ENCODE measurements at places on chromosomes 11 and 22.

DNA sequence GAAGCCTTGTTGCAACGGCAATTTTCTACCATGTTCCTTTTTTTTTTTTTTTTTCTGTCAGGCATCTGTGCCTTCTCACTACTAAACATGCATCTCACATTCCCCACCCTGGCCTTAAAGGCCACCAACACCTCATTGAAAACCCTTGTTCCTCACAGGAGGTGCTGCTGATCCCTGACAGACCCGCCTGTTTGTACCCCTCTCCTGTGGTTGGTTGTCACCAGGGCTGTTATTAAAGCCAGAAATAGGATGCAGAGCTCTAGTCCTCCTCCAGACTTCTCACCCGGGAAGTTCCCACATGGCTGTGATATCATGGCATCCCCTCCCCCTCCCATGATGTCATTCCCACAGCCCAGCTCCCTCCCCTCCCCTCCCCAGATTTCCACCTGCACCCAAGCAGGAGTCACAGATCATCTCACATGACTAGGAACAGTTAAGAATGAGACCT is 302.8 kb upstream of the NCAM1 start:
- DNase-seq = no peak

DNA sequence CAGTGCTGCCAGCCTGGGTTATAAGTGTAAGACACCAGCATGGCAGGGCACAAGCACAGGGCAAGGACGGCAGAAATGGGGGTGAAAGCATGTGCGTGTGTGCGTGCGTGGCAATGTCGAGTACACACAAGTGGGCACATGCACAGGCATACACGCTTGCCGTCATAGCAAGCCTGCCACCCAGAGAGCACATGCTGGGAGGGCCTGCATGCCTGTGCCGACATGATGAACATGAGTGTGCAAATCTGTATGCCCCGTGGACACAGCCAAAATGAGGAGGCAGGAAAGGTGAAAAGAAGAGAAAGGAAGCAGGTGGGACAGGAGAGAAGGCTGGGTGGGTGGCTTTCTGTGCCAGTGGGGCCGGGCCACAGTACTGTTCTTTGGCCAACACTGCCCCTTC is 62.9 kb downstream of the NECTIN1 start:
- DNase-seq = no peak

GRCh38 chr22:47587861-47588577 is 825.6 kb downstream of the TBC1D22A start:
- no peak for DNase-seq

DNA sequence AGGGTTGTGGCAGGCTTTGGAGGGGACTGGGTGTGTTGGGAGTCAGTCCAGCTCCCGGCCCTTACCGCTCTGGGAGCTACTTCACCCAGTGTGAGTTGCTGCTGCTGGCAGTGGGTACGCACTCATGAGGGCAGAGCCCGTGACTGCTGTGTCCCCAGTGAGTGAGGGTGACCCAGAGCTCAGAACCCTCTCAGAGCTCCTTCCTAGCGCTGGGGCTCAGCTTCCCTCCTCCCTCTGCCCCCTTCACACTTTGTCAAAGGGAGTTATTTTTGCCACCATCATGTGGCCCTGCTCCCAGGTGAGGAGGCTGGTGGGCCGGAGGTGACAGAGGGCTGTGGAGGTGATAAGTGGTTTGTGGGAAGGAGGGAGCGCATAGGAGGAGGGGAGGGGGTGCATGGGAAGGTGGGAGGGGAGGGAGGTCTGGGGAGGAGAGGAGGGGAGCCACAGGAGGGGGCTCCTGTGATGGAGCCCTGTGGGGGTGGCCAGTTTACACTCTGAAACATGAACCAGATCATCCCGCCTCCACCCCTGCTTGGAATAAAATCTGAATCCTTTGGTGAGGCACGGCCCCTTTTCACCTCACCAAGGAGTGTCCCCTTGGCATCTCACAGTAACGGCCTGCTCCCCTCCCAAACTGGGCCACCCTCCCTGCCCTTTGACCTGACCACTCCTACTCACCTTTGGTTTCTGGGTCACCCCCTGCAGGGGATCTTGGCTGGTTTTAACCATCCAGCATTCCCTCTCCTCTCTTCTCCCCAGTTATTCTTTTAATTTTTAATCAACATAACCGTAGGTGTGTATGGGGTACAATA is 9.9 kb downstream of the NDUFV1 start:
- no peak for DNase-seq

- no peak for DNase-seq
These were observed 10.5 kb downstream of the CTSC start for GRCh38 chr11:88327061-88327460.

GRCh38 chr11:64568041-64568571 is 22.9 kb upstream of the SLC22A12 start:
- no peak for DNase-seq

DNA sequence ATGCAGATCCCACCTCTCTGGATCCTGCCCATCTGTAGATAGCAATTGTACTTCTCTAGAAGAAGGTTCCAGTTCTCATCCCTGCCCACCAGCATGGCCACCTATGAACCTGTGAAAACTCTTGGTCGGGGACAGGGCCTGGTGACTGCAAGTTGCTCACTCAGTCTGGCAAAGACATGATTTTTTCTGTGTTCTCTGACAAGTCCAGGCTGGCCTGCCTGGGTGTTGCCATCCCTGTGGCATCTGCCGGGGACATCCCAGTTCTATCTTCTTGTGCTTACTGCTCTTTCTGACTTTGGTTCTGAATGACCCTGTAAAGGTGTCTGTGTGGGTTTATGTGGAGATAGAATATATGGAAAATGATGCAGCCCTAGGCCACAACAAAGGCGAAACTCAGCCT is 545.8 kb downstream of the INSC start:
- no peak for DNase-seq

GRCh38 chr11:81497202-81497804 is 1236.4 kb downstream of the FAM181B start:
- DNase-seq = peak; percentile 4

DNA sequence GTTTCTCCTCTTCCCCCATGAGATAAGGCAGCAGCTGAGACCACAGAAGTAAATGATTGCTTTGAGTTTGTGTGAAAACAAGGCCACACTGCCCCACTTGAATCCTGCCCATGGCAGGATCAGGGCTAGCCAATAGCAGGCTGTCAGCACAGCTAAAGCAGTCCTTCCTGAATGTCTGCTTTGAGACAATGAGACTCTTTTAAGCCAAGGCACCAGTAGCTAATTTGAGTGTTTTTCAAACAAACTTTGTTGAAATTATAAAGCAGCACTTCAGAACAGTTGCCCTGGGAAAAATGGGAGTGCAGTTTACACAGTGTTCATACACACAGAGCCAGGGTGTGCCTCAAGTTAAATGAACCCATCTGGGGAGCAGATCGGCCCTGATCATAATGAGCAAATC is 103.5 kb upstream of the OR5AK2 start:
- DNase-seq = no peak

DNA sequence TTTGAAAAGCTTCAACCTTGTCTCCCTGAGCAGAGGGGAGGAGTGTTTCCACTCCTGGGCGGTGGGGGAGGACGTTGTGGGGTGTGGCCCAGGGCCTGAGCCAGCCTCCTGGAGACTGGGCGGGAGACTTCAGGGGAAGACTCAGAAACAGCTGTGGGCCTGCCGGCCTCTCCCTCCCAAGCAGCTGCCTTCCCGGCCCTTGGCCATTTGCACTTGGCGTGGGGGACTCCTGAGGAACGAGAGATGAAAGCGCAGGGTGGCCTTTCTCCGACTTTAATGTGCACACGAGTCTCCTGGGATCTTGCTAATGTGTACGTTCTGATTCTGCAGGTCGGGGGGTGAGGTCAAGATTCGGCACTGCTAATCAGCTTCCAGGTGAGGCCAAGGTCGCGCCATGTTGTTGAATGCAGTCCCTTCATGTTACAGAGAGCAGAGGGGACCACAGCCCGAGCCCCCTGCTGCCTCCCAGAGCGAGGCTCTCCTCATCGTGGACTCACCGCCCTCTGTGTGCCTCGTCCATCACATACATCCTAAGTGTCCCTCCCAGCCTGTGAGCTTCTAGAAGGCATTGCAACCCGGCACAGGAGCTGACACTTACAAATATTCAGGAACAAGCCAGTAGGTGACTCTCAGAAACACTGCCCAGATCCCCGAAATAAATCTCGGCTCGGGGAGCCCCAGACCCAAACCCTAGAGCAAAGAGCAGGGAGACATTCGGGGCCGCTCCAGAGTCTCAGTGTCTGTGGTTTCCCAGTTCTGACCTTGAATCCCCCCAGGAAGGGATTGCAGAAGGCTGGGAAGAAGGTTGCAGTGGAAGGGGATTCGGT is 7.7 kb downstream of the LIF start:
- no peak for DNase-seq

DNA sequence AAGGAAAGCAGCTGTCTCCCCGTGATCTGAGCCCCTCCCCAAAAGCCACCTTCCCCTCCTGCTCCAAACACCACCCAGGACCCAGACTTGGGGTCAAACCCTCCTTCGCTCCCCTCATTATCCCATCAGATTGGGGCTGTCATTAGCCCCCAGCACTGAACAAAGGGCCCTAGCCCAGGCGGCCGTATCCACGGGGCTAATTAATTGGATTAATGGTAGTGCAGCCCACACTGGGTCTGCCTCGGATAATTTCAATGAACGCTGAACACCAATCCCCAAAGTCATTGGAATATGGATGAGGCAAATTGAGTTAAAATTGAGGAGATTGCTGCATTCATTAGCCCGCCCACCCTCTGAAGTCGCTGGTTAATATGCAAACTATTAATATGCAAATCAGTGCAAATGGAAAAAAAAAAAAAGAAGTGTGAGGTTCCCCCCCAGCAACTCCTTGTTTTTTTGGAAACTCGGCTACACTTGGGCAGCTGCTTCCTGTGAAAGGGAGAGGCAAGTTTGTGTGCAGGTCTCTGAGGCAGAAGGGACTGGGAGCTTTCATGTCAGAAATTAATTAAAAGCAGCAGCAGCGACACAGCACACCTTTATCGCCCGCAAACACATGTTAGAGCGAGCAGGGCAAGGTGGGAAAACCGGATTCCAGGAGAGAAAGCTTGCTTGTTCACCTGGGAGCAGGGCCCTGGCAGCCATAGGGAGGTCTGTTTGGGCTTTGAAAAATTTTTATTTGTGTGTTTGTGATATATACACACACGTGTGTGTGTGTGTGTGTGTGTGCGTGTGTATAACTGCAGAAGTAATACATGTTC is 517.8 kb downstream of the MIAT start:
- no peak for DNase-seq

- DNase-seq = no peak
These were observed 234.5 kb downstream of the METTL15 start for GRCh38 chr11:28342716-28343115.

DNA sequence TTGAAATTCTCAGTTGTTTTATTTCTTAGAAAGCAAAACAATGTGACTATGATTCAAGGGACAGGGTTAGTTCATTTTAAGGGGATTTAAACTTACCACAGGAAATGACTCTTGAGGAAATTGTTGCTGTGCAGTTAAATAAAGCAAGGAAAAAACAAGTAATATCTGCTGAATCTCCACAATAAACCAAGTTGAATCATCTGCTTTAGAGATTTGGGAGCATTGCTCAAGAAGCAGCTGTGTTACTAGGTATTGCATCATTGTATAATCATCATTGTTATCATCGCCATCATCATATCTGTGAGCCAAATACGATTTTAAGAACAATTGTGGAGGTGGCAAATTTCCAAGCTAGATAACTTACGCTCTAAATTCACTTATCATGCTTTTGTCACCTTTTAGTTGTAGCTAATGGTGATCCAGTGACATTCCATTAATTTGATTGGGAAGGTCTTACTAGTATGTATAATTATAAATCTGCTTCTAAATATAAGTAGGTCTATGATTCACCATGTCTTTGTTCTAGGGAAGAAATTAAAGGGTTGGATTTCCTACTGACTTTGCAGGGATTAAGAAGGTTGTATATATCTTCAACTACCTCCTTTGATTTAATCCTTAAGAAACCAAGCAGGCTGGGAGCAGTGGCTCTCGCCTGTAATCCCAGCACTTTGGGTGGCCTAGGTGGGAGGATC is 19.9 kb downstream of the MMP10 start:
- DNase-seq = no peak

- DNase-seq = peak; percentile 23
These were observed 8.9 kb downstream of the TOM1 start for GRCh38 chr22:35308480-35309021.

- no peak for DNase-seq
These were observed 43.1 kb downstream of the BUD13 start for GRCh38 chr11:116729501-116730240.

DNA sequence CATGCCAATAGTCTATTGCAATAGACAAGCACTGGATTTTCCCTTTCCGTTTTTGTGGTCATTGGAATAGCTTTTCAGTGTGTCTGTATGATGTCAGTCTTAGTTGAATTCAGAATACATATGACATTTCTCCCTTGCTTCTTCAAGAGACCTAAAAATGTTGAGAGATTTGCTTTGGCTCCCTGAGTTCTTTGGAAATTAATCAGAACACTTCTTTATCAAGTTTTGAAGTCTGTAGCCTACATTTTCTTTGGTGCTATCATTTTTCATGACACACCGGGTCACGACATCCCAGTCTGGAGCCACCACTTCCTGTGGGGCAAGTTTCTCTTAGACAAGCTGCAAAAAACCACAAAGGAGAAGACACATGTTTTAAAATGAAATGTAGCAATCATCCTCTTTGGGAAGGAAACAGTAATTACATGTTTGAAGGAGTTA is 847.1 kb downstream of the OPCML start:
- DNase-seq = no peak

DNA sequence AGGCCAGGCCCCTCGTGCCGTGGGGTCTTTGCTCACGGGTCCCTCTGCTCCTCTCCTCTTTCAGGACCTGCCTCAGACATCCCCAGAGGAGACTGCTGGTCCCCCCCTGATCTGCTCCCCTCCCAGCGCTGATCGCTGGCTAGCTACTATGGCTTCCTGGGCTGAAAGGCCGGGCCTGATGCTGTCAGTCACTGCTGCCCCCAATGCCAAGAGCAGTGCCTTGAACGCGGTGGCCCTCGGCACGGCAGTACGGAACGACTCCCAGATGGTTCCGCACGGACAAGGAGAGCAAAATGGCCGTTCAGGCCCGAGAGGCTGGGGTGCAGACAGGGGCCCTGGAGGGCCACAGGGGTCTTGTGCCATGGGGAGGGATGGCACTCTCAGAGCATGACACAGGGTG is 21.5 kb downstream of the SULT4A1 start:
- no peak for DNase-seq

- DNase-seq = no peak
These were observed 8.0 kb upstream of the MRPL23 start for GRCh38 chr11:1939006-1939625.

DNA sequence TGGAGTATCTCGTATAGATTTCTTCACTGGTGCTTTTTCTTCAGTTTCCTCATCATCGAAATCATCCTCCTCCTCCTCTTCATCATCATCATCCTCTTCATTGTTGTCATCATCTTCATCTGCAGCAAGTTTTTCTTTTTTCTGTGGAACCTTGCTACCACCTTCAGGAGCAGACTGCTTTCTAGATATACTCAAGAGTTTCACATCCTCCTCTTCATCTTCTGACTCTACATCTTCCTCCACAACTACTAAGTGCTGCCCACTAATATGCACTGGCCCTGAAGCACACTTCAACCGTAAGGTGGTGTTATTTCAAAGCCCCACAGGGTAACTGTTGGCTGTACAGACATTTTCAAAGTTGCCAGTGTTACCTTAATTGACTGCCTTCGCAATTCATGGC is 17.1 kb downstream of the OR2AT4 start:
- DNase-seq = no peak
